Activated CD4-positive, alpha-beta T cell treated with anti-CD3 and anti-CD28 coated beads, Interleukin-2, amount 50 U/mL, for 1 hour (primary cell): ENCODE measurements at places on chromosomes 3 and 15.

- no peak for DNase-seq
Observed at GRCh38 chr3:194054540-194054939, 81.4 kb upstream of the HES1 start.

- DNase-seq = no peak
Observed at GRCh38 chr3:123018683-123019082, 8.9 kb downstream of the SEMA5B start.

DNA sequence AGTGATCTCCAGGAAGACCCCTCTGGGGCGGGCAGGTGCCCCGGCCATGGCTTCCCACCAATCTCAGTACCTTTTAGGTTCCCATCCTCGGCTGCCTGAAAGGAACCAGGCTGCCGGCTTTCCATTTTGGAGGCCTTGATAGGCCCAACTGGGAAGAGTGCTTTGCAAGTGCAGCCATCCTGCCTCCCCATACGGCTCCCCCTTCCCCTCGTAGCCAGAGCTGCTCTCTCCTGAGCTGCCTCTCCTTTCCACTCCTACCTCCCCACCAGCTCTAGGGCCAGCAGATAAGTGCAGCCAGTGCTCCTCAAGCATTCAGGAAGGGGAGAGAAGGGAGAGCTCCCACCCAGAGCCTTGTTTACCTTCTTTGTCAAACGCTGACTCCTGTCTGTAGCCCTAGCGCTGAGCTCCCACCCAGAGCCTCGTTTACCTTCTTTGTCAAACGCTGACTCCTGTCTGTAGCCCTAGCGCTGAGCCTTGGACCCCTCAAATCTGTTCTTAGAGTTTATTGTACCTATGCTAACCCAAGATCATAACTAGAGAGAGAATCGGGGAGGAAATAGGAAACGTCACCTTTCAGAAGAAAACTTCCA lies 133.0 kb downstream of the LRRK1 start:
- no peak for DNase-seq

DNA sequence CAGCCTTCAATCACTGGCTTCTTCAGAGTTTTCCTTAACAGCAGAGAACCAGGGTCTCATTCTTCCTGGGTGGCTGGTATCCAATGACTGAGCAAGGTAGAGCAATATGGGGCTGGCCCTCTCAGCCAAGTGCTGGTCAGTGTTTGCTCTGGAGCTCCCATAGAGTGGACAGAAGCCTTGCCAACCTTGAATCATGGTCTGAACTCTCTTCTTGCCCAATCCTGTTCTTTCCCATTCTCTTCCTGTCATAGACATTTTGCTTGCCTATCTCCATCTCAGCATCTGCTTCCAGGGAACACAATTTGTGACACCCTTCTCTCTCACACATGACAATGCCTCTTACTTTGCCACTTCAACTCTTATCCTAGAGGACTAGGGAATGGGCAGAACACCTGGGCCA lies 245.6 kb upstream of the PEX5L start:
- DNase-seq = no peak

- DNase-seq = no peak
Observed at GRCh38 chr3:170721563-170721962, 135.7 kb upstream of the SLC7A14 start.

GRCh38 chr3:71187715-71188114 lies 395.8 kb downstream of the FOXP1 start:
- no peak for DNase-seq

GRCh38 chr3:185527364-185527763 lies 25.0 kb downstream of the LIPH start:
- no peak for DNase-seq

GRCh38 chr15:87602371-87602770 lies 654.2 kb downstream of the NTRK3 start:
- no peak for DNase-seq

DNA sequence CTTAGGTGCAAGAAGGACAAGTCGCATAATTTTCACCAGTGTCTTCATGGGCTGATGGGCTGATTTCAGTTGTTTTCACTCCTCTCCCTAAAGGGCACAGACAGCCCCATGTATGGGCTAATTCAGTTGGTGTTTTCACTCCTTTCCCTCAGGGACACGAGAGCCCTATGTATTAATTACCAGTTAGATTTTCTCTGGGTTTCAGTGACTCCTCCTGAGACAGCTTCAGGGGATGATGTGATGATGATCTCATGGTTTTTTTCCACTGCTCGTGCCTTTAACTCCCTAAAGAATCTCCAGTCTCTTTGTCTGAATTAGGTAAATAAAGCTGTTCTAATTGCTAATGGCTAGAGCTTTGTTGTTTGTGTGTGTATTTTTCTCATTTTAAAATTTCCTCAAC lies 9.9 kb downstream of the RAMAC start:
- no peak for DNase-seq

- no peak for DNase-seq
Observed at GRCh38 chr3:17088602-17089313, 204.0 kb downstream of the PLCL2 start.

DNA sequence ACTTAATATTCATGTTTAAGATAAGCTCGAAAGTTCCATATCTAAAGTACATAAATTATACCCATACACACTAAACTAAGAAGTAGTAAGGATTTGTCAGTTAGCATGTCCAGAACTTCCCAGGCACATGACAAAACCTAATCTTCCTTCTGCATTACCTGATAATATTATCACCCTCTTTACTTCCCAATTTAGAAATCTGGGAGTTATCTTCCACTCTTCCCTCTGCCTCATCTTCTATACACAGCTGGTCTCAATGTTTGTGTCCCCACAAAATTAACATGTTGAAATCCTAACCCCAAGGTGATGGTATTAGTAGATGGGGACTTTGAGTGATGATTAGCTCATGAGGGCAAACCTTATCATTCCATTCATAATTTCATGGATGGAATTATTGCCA lies 15.3 kb downstream of the GABPB1 start:
- no peak for DNase-seq

DNA sequence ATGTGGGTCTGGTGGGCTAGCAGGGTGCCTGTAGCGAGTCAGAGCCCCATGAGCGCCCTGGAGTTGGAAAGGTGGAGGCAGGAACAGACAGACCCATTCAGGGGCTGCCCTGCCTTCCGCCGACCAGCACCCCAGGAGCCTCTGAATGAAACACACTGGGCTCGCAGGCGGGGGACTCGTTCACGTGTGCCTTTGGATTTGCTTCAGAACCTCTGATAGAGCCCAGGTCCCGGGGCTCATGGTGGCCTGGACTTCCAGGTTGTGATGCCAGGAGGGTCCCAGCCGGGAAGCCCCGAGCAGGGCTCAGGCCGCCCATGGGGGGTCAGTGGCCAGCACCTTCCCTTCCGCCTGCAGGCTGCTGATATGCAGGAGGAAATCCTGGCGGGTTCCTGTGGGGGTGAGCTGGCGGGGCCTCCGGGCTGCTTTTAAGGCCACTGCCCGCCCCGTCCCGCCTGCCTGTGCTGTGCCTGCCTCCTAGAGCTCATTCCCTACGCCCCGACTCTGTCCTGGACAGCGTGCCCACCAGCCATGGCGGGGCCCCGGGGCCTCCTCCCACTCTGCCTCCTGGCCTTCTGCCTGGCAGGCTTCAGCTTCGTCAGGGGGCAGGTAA lies at the start of gene STAB1:
TSS of gene STAB1 (plus strand) at position 453 of the 610 bp plus-strand sequence. CDS start at position 529, 76 bp downstream.
- DNase-seq = no peak

GRCh38 chr3:156729460-156730179 lies 55.2 kb downstream of the TIPARP start:
- no peak for DNase-seq

DNA sequence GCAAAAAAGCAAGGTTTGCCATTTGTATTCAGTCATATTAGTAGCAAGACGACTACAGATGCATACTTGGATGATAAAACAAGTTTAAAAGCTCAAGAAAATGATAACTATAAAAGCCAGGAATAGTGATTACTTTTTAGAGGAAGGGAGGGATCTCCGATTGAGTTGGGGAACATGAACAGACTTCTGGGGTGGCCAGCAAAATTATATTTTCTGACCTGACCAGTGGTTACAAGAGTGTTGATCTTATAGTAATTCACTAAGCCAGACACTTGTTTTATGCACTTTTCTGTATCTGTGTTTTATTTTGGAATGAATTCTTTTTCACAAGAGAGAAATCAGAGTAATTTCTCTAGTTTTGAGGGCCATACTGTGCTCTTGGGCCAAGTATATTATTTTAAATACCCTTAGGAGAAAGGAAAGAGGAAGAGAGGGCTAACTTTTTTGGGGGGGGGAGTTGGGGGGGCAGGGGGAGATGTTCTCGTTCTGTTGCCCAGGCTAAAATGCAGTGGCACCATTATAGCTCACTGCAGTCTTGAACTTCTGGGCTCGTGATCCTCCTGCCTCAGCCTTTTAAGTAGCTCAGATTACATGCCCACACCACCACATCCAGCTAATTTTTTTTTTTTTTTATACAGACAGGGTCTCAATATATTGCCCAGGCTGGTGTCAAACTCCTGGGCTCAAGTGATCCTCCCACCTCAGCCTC lies 57.3 kb downstream of the TGFBR2 start:
- DNase-seq = no peak

- DNase-seq = no peak
Observed at GRCh38 chr3:126125341-126125740, 41.4 kb upstream of the SLC41A3 start.

DNA sequence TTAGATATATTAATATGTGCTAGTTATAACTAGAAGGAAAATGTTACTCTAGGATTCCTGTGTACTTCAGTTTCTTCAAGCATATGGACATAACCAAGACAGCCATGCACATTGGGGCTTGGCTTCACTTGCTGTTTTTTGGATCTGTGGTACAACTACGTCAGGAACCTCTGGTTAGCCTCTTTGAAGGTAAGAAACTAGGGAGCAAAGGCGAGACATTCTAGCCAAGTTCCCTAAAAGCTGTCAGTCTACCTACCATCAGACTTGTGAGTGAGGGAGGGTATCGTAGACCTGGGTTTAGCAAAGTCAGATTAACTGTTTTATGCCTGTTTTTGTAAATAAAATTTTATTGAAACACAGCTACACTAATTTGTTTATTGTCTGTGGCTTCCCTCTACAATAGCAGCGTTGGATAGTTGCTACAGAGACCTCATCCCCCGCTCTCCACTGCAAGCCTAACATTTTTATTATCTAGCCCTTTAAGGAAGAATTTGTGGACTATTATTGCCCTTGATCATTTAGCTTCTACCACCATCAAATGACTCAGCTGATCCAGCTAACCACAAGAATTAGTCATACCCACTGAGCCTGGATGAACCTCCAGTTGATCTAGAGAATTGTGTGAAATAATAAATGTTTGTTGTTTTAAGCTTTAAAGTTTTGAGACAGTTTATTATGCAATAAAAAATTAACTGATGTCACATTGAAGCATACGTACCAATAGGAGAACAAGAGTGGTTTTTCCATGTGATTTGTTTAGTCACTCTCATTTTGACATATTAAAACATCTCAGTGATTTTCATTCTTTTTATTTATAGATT lies 58.1 kb downstream of the RSRC1 start:
- no peak for DNase-seq

DNA sequence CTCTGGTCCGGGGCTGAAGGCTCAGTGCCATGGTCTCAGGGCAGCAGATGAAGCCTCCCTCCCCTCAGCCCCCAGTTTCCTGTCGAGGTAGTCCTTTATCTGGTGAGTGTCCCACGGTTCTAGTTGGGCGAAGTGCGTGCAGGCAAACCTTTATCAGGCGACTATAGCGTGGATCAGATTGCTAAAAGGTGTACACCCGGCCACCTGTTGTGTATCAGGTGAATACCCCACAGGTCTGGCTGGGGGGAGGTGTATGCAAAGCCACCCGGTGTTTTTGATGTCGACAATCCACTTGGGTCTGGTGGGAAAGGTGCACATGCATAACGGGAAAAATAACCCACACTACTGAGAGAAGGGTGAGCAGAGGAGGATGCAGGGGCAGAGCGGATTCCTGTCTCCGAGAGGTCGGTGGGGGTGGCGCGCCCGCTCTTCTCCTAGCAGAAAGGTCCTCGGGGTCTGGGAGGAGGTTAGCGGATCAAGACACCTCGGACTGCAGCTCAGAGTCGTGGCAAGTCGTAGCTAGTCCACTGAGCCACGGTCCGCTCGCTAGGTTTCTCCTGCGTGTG lies 507 bp downstream of the SLC12A6 start:
- DNase-seq = no peak

DNA sequence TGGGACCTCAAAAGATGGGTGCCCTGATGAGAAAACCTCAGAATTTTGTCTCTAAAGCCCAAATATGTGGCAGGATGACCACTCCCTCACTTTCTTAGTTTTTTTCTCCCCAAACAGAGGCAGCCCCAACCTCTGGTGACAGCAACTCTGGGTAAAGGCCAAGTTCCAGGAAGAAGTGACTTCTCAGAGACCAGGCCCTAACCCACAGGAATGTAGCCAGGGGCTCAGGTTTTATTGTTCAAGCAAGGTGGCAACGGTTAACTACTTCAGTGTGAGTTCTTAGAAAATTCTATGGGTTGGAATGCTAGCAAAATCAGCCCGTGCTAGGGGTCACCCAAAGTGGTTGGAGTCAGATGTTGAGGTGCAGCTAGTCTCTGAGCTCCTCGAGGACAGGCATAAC lies 5.1 kb upstream of the DNAJA4 start:
- DNase-seq = no peak

DNA sequence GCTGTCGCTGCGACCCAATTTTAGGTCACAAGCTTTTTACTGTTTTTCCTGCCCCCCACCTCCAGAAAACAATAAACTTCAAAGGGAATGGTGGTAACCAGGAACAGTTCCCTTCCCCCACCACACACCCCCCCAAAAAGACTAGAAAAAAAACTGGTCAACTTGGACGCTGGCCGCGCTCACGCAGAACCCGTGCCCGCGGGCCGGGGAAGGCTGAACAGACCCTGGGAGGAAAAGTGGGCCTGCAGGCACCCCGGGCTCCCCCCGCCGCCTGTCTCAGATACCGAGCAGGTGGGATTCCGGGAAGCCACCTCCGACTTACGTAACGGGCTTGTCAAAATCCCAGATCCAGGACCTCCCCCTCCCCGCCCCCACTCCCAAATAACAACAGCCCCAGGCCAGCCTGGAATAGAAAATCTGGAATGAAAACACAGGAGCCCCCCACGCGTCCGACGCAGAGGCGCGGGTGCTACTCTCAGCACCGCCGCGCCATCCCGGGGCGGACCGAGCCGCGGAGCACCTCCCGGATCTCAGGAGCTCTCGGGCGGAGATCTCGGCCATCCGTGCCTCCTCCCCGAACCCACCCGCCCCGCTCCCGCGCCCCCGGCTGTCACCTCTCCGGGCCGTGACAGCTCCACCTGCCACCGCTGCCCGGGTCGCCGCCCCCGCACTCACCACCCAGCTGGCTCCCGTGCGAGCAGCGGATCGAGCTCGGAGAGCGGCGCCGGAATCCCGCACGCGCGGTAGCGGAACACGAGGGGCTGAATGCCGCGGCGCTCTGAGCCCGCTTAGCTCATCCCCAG lies 557 bp downstream of the DENND4A start:
- DNase-seq = peak; percentile 38

GRCh38 chr3:16073203-16073602 lies 101.3 kb upstream of the GALNT15 start:
- no peak for DNase-seq

- no peak for DNase-seq
Observed at GRCh38 chr15:62515696-62516395, 350.8 kb upstream of the C2CD4B start.

- DNase-seq = no peak
Observed at GRCh38 chr15:69893863-69894262, 203.9 kb downstream of the TLE3 start.

GRCh38 chr15:98970799-98971198 lies 36.8 kb downstream of the PGPEP1L start:
- no peak for DNase-seq

- DNase-seq = no peak
Observed at GRCh38 chr3:130084436-130084980, 2.9 kb downstream of the ALG1L2 start.
